ENCODE measurements at places on chromosomes 7 and 10. TPM values are rescaled to one million over a fixed set of nuclear protein-coding genes. Genes with fewer than 3 reads are reported as not detected.

The CALML3 gene
- total RNA-seq = not detected

The TET1 gene
- total RNA-seq = 4.5 TPM

The SUN3 gene
- total RNA-seq = not detected

The LRCH4 gene
- 8.5 TPM for total RNA-seq

The NRCAM gene
- 0.78 TPM for total RNA-seq

The OPALIN gene
- not detected for total RNA-seq

The ATP6V0A4 gene
- total RNA-seq = not detected

The SEMA3D gene
- total RNA-seq = 0.98 TPM

The PNLIPRP3 gene
- 0.37 TPM for total RNA-seq

The SFTPA2 gene
- not detected for total RNA-seq

The FAM149B1 gene
- total RNA-seq = 22.9 TPM

The HTR5A gene
- total RNA-seq = not detected

The EPO gene
- total RNA-seq = not detected

The CPN1 gene
- not detected for total RNA-seq

The CYP3A5 gene
- total RNA-seq = 4.0 TPM

The FAM171A1 gene
- 22.3 TPM for total RNA-seq

The TAF5 gene
- total RNA-seq = 7.0 TPM

The ALOX5 gene
- not detected for total RNA-seq

The GRB10 gene
- 37.8 TPM for total RNA-seq
